ENCODE measurements at places on chromosomes 1 and 21.

DNA sequence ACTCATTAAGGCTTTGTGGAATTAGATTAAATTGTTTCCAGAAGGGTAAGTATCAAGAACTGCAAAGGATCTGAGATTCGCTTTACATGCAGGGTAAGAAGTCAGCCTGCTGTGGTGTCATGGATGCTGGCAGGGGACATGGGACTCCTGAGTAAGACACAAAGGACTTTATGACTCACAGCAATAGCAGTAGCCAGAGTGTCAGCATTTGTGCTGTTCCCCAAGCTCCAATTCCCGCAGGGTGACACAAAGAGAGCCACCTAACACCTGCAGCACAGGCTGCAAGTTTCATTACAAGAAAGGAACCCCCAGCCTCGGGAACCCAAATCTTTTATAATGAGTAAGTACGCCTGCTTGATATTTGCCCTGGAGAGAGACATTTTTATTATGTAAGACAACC lies 298.1 kb upstream of the POU3F1 start:
- DNase-seq: no peak

- DNase-seq: no peak
Observed at GRCh38 chr1:247908766-247909165, 11.3 kb upstream of the OR2T8 start.

DNA sequence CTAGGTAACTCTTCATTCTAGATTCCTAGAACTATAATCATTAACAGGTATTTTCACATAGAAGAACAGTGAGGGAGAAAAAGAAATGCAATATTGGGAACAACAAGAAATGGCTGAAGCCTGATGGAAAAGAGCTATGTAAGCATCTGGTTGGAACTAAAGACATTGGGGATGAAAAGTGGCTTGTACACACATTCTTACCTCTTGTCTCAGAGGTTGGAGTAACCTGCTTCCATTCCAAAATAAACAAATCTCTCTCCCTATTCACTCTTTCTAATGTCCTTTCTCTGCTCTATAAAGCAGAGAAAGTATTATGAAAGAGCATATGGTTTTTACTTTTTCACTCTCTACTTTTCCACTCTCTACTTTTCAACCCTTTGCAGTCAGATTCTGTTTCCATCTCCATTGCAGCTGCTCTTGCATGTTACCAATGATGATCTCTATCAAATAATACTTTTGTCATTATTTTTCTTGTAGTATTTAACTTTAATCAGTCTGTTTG lies 37.5 kb downstream of the CMPK1 start:
- no peak for DNase-seq

DNA sequence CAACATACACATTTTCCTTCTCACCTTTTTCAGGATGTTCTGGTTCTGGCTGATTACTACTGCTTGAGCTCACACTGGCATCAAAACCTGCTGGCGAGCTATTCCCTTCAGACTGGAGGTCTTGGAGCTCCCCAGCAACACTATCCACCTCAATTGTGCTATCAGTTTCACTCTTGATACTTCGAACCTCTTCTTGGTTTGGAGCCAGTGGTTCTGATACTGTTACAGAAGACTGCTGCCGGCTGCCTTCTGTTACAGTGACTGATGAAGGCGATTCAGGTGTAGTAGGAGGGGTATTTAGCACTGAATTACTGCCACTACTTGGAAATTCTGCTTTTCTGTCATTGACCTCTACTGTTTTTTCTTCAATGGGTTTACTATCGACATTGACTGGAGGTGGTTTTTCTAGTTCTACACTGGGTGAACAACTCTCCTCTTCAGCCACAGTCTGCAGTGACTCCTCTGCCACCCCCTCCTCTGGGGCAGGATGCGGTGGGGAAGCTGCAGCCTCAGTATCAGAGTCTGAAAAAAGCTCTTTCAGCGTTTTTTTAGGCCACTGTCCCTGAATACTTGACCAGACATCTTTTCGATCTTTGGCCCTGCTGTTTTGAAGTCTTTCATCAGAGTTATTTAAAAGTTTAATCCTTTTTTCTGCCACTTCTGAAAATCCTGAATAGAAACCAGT lies 20.7 kb upstream of the RBM34 start:
- no peak for DNase-seq
